Activated CD4-positive, alpha-beta T cell treated with anti-CD3 and anti-CD28 coated beads, Interleukin-2, amount 10 ng/mL, durations not matched to agents 7 days and 5 days (primary cell): ENCODE measurements at places on chromosomes 6 and 20. TPM values are rescaled to one million over a fixed set of nuclear protein-coding genes. Genes with fewer than 3 reads are reported as not detected.

DNA sequence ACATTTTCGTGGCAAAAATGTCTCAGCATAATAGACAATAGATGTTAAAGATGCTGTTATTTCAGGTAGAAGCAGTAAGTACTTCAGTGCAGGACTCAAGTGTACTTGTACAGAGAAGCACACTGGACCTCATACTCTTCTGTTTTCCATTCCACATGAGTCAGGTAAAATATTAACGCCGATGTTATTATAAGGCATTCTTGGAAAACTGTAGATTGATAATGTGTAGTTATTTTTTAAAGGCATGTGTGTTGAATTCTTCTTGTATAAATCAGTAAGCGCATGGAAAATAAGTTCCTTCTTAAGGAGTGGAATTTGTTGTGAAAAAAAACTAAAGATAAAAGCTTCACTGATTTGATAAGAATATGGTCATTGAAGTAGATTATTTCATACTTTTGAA lies 45.8 kb downstream of the DOP1A start:
- DNase-seq: no peak

- no peak for DNase-seq
Observed at GRCh38 chr6:3820563-3820962, 28.6 kb upstream of the FAM50B start.

DNA sequence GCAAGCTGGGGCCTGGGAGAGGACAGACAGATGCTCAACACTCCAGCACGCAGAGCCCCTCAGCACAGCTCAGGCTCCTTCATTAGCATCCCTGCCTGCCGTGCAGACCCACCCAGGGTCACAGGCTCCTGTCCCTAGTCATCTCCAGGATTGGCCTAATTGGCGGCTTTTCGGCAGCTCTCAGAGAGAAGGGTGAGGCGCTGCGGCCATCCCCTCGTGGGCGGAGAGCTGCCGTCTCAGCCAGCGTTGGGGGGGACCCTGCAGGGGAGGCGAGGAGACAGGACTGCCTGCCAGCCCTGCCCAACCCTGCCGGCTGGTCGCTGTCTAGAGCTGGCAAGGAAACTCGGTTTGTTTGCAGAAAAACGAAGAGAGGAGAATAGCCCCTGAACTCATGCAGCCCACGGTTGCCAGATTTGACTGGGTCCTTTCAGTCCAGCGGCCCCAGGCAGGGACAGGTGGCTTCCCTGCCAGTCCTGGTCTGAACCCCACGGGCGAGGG lies 26.8 kb downstream of the BHLHE23 start:
- no peak for DNase-seq

Gene LY6G5B
- total RNA-seq: 27.4 TPM

Gene POU3F2
- total RNA-seq: not detected

Gene HDGFL1
- not detected for total RNA-seq

Gene NHSL1
- 0.54 TPM for total RNA-seq
